ENCODE measurements at places on chromosomes 2 and 18. TPM values are rescaled to one million over a fixed set of nuclear protein-coding genes. Genes with fewer than 3 reads are reported as not detected.
A peak's percentile ranks its signal among the peaks of the same experiment; 100 is the strongest.

The CDH20 gene
- 1.2 TPM for polyA plus RNA-seq

The RNF125 gene
- 14.1 TPM for polyA plus RNA-seq

The LYPD1 gene
- 4.4 TPM for polyA plus RNA-seq

The TDRD15 gene
- polyA plus RNA-seq = not detected

The MRO gene
- 0.44 TPM for polyA plus RNA-seq

- DNase-seq = no peak
Measured at GRCh38 chr2:51722311-51722710, 690.4 kb upstream of the NRXN1 start.

DNA sequence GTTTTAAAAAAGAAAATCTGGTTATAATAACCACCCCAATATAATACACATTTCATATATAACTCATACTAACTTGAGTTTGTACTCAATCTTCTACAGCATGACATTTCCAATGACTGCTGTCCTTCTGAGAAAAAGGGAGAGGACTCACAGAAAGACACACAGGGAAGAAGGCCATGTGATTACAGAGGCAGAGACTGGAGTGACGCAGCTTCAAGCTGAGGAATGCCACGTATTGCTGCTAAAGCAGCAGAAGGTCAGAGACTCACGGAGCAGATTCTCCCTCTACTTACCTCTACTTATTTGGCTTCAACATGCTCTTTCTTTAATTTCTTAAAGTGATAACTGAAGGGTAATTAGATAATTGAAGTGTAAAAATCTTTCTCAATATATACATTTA, 753.5 kb upstream of the PKDCC start:
- DNase-seq = no peak

DNA sequence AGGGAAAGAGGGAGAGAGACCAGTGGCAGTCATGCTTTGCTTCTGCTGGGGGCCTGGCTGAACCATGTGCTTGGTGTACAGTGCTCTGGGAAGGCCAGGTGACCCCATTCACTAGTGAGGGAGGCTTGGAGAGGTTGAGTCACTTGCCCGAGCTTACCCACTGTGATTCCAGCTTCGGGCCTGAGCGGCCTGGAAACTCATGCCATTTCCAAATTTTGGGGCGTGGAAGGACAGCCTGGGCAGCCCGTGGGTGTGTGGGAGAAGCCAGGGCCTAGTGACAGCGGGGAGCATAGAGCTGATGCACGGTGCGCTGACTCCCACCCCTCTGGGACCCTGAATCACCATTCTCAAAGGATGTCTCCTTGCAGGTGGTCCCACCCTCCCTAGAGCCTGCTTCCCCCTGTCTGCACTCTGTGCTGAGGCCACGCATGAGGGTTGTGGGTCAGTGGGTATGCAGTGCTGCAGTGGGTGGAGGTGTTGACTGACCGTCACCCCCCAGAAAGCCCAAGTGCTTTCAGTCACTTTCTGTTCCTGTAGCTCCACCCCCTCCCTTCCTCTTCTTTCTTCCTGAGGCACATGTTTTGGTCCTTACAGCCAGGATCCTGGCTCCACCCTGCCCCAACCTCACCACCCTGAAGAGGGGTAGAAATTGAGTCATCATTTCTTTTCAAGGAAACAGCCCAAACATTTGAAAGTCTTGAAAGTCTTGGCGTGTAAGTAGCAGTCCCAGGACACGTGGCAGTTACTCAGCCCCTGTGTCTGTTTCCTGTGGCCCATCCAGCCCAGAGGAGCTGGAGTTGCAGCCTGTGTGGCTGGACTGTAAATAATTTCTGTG, 69.3 kb upstream of the MCFD2 start:
- DNase-seq = no peak

DNA sequence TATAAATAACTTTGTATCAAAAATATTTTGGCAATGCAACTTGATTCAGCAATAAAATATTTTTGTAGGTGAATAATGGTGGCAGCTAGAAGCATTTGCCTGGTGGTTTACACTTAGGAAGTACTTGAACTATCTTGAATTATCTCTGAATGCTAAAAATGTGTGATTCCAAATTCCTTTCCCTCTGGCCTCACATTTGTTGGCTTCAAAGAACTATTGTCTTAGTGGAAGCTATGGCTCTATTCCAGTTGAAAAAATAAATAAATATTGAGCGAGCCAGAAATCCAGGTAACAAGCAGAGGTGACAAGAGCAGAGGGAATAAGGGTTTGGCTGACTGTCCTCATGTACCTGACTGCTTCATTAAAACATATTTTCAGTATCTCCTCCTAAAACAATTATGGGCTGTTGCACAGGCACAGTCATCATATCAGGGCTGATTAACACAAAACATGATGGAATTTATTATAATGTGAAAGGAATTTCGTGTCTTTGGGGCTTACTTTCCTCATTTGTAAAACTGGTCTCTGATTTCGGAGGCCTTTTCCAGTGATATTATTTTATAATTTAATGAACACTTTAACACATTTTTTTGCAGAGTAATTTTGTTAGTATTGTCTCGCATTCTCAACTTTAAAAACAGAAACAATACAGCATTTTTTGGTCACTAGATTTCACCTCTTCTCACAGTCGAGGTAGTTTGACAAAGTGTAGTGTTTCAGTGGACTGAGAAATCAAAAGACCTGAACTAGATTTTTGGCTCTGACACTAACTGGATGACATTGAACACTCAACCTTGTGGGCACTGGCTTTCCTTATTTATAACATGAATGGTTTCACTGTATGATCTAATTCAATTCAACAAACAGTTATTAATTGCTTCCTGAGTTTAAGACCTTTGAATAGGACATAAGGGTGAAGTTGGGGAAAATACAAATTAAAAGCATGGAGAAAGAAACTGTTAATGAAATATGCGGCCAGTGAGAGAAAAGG, 7.8 kb upstream of the CAVIN2 start:
- no peak for DNase-seq

GRCh38 chr2:226828191-226828590, 7.7 kb upstream of the RHBDD1 start:
- peak; percentile 8 for DNase-seq

DNA sequence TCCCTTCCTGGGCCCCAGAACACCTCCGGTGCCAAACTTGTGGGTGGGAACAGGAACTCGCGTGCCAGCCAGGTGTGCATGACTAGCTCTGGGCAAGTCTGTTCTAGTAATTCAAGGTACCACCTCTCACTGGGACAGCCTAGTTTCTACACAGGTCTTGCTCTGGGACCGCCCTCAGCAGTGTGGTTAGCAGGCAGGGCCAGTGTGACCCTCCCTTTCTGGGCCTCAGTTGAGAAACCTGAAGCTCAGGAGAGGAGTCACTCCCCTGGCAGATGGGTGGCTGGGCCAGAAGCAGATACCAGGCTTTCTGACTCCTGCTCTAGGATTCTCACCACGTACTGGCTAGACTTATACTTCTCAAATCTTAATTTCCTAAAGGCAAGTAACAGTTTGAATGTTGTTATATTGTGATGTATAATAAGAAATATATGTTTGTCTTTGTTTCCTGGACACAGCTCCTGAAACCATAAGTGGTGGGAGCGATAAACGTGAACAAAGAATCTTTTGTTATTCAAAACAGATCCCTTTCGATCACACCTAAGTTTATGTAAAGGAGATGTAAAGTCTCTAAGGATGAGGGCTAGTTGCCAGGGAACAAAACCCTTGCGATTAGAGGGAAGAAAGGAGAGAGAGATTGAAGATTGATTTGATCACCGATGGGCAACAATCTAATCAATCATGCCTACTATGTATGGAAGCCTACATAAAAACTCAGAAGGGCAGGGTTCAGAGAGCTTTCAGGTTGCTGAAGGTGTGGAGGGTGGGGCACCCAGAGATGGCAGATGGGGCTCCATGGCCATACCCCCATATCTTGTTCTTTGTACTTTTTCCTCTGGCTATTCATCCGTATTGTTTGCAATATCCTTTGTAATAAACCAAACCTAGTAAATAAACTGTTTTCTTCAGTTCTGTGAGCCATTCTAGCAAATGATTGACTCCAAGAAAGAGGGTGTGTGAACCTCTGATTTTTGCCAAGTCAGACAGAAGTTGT, 952 bp upstream of the UGT1A6 start:
- no peak for DNase-seq

DNA sequence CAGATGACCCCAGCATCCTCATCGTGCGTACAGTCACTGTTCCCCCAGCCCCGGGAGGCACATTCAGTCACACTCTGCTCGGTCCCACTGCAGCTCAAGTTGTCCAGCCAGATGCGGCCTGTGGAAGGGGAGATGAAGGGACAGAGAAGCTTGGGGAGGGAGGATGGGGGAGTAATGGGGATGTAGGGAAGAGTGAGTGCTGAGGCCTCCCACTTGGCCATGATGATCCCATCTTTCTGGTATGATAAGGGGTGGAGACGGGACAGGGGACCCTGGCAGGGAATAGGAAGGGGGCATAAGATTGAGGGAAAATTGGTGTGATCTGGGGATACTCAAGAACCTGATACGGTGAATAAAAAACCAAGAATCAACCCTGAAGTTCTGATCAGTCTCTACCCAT, 3.5 kb downstream of the LOXL3 start:
- DNase-seq = no peak
